ENCODE measurements at places on chromosomes 12 and 14.

DNA sequence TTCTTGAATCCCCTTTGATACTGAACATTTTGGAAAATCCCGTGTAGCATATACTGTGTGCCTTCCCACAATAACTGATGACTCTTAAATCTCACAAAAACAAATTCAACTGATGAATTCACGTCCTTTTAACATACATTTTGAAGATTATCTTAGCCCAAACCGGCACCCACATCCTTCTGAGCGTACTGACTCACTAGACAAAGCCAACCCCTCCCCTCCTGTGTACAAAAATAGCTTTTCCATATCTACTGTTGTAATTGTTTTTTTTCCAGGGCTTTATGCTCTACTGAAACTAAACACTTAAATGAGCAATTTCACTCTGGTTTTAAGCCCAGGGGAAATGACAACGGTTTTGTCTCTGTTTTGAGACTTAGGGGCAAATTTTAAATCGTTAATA lies 109.4 kb upstream of the ATF7IP start:
- no peak for DNase-seq

DNA sequence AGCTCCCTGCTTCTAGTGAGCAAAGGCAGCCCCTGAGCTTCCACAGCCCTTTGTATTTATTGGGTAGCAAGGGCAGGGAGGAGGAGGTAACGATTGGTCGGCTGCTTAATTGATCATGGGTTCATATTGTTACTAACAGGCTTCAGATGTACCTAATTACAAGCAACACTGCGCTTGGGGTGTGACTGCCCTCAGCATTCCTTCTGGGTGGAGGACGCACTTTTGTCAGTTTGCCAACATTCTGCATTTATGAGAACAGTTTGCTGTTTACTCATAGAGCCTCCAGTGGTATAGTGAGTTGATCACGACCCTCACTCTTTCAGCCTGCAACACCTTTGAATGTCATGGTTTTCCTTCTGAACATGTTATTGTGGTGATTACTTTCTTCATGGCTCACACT lies 9.6 kb downstream of the TSHR start:
- no peak for DNase-seq

GRCh38 chr12:12441429-12441807 lies 84.5 kb downstream of the BORCS5 start:
- DNase-seq, result no peak

DNA sequence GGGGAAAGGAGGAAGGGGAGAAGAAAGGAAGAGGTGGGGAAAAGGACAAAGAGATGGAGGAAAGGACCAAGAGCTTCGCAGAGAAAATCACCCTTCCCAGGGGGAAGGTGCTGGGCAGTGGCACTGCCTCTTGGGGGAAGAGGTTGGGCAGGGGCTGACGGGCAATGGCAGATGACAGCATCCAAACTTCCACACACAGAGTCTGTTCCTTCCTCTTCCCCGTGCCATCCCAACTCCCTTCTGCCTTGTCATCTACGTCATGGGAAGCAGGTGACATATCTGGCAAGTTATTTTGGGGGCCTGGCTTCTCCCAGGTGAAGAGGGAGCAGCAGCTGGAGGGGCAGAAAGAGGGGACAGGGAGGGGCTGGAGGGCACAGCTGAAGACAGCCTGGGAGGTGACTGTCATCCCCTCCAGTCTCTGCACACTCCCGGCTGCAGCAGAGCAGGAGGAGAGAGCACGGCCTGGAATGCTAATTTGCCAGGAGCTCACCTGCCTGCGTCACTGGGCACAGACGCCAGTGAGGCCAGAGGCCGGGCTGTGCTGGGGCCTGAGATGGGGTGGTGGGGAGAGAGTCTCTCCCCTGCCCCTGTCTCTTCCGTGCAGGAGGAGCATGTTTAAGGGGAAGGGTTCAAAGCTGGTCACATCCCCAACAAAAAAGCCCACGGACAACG lies 43.9 kb upstream of the IQSEC3 start:
- DNase-seq, result no peak

- peak; percentile 18 for DNase-seq
Observed at GRCh38 chr12:614411-614970, 48.8 kb downstream of the NINJ2 start.

DNA sequence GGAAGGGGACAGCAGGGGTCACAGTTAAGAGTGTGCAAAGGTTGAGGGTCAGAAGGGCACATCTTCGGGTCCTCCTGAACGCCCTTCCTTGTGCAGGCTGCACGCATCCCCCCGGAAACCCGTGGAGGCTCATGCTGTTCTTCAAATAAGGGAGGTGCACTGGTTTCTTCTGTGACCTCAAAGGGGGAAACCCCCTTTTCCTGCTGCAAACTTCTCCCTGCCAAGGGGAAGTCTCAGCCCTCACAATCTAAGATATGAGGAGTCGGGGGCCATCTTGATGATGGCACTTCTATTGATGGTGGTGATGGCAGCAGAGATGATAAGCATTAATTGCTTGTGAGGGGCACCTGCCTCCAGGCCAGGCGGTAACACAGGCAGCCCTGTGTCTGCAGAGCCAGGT lies 40.0 kb downstream of the ISCA2 start:
- DNase-seq, result no peak

- DNase-seq, result no peak
Observed at GRCh38 chr14:103091041-103091882, 3.3 kb upstream of the EXOC3L4 start.

- no peak for DNase-seq
Observed at GRCh38 chr14:81523616-81524015, 10.0 kb downstream of the SEL1L start.

GRCh38 chr12:103928682-103929045 lies 1.5 kb upstream of the HSP90B1 start:
- no peak for DNase-seq

GRCh38 chr14:54501480-54501879 lies 8.2 kb upstream of the CGRRF1 start:
- DNase-seq, result no peak

GRCh38 chr12:65879878-65880277 lies 55.6 kb downstream of the HMGA2 start:
- DNase-seq, result no peak

DNA sequence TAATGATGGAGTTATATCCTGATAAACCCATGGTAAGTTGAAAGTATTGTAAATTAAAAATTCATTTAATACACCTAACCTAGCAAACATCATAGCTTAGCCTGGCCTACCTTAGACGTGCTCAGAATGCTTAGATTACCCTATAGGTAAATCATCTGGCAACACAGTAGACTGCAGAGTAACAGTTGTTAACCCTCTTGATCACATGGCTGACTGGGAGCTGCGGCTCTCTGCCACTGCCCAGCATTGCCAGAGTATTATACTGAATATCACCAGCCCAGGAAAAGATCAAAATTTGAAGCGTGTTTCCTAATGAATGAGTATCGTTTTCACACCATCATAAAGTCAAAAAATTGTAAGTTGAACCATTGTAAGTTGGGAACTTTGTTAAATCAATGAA lies 17.8 kb upstream of the TMPRSS12 start:
- DNase-seq, result no peak

- no peak for DNase-seq
Observed at GRCh38 chr12:90287585-90287984, 578.9 kb upstream of the ATP2B1 start.

DNA sequence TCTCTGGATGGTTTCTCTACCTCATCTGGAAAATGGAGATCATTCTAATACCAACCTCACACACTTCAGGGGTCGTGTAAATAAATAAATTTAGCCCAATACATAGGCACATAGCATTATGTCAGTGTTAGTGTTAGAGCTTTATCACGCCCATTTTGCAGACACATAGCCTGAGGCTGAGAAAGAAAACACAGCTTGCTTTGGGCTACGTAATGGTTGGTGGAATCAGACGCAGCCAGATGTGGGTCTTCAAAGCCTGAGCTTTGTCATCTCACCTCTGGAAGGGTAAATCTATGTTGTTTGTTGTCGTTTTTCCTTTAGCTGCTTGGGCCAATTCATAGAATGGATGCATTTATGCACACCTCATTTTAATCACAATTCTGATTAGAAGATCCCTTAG lies 191.6 kb downstream of the RBM19 start:
- DNase-seq, result no peak

- DNase-seq, result no peak
Observed at GRCh38 chr12:43852744-43853143, 16.9 kb downstream of the TMEM117 start.

DNA sequence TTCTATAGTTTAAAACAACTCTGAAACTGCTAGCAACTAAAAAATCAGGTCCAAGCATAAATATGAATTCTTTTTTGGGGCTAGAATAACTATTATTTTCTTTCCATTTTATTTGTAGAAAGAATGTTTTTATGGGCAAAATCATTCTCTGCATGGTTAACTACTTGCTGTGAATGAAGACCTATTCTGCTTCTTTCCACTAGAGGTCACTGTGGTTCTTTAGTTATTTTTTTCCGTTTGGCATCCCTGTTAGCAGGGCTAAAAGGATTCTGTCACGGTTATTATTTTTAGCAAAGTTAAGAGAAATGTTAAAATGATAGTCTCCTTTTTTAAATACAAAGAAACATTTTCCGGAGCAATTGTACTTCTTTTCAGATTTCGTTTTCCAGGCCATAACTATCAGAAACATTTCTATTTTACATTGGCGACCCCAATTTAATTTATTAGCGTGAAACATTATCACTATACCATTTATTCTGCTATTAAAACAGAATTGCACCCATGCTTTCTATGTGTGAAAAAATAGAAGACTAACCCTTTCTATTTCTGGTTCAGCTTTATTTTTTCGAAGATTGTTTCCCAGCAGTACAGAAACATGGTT lies 404.8 kb downstream of the ATP23 start:
- no peak for DNase-seq

DNA sequence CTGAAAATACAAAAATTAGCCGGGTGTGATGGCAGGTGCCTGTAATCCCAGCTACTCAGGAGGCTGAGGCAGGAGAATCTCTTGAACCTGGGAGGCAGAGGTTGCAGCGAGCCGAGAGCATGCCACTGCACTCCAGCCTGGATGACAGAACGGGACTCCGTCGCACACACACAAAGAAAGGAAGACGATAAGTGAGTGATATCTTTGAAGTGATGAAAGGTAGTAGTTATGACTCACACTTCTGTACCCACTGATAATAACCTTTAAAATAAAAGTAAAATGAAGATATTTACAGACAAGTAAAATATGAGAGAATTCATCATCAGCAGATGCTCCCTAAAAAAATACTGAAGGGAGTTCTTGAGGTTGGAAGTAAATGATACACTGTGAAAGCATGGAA lies 171.3 kb upstream of the CRY1 start:
- no peak for DNase-seq

GRCh38 chr14:105889666-105890473 lies 363.5 kb downstream of the TMEM121 start:
- DNase-seq, result no peak

DNA sequence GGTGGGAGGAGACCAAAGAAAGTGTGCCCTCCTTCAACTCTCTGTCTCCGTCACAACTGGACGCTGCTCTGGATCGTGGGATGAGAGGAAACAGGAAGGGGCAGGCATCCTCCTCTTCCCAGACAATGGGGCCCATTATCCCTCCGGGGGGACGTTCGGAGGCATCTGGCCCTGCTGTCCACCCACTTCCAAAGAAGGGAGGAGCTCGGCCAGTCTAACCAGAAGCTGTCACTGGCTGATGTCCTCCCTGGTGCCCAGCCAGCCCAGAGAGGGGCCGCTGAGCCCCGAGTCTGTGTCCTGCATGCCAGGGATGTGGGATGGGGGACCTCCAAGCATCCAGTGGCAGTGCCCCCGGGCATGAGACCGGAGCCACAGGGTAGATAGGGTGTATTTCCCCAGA lies 39.8 kb upstream of the MEG3 start:
- peak; percentile 71 for DNase-seq

DNA sequence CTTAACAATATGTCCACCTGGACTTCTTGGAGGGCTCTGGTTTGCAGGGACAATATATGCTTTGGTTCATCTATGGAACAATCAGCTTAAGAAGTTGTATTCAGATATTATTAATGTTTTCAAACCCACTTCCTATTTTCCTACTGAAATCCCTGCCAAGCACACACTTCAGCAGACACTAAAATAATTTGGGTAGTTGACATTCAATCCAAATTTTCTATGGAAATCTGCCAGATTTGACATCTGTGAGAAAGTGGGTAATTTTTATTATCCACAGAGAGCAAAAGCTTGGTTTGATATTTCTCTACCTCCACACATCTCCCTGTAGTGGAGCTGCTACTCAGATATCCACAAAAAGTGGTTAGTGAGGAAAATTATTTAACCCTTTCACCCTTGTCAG lies 378.8 kb upstream of the SOX5 start:
- no peak for DNase-seq

DNA sequence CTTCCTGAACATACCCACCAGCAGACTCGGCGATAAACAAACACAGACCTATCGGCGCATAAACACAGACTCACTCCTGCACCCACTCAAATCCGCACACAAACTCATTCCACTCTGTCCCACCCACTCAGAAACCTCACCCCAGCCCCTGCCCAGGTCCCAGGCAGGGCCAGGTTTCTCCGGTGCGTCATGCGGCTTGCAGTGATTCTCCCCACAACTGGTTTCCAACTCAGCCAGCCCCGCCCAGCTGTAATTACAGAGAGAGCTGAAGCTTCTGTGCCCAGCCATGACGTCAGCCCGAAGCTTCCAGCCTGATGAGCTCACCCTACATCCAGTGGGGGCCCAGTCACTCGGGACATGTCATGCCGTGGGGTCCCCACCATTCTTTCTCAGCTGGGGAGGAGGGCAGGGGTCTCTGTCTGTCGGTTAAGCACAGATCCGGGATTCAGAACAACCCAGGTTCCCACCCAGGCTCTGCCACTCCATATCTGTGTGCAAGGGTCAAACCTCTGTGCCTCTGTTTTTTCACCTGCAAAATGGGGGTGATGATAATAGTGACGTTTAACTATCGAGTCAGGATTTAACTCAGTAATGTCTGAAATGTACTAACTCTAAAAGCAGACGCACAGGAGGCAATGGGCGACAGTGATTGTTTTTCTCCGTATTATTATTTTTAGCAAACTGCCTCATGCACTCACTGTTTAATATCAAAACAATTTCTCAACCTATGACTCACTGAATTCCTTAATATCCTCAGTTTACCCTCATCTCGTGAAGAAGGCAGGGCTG lies 2.3 kb upstream of the HSPB8 start:
- no peak for DNase-seq

DNA sequence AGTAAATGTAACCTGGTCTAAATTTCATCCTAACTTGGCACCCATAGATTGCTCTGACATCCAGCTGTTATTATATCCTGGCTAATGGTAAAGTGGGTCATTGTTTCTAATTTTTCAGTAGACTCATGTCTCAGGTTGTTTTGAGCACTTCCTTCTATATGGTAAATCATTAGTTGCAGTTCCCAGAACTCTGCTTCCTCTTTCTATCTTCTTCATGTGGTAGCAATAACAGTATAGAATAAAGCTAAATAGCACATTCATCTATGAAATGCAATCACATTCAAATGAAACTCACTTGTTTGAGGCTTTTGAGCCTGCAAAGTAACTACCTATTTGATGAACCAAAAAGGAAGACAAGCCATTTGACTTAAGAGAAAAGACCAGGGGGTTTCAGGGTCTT lies 65.1 kb upstream of the GZMB start:
- no peak for DNase-seq

DNA sequence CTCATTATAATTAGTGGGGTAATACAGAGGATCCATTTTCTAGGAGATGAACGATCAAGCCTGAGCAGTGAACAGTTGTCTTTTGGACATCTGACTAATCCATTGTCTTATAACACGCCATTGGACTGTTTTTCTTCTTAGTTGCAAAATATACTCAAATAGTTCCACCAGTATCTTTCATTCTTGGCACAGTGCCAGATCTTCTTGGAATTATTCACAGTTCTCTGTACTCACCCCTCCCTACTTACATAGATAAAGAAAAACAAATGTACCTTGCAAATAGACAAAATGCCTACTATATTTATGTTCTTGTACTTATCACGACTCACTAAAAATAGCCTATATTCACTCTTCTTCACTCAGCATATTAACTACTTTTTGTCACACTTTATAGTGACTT lies 3.8 kb downstream of the CBLN3 start:
- DNase-seq, result no peak

Measured in nucleus accumbens (tissue), 56 donors.